ENCODE measurements at places on chromosomes 1 and 21.

DNA sequence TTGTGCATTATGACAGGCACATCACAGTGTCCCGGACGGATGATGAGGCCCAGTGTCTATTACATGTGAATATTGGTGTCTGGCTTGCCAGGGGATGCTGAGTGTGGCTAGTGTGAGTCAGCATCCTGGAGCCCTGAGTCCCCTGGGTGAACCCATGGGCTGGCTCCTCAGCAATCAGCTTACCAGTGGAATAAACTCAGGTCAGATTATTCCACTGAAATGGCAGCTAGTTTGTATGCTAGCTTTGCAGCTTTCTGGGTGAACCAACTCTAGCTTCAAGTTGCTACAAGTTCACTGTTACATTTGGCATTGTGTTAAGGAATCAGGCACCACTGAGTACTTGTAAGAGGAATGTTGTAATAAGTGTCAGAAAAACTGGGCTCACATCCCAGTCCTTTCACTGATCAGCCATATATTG is 23.9 kb upstream of the RPTN start:
- H3K4me1 ChIP-seq = no peaks in the 10 kb centered on the region
- H3K27ac ChIP-seq = no peak overlapping the region
- DNase-seq = no peak
- H3K36me3 ChIP-seq = no peaks in the 10 kb centered on the region

DNA sequence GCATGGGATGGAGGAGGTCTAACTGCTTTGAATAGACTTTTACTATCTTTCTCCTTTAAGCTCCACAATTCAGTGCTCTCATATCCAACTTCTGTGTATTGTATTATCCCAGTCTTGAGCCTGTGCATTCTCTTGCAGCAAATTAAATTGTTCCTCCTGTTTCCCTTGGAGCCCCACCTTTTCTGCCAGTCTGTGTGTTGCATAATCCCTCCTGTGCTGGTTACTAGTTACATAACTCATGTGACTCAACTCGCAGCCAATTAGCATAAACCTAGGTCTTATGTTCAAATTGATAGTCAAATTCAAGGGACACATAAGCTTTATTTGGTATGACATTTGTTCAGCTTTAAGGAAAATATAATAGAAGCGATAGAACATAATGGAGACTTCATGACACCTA is 1863.5 kb downstream of the MRPL39 start:
- no peaks in the 10 kb centered on the region for H3K4me1 ChIP-seq
- no peak overlapping the region for H3K27ac ChIP-seq
- H3K27me3 ChIP-seq = peaks cover 5% of the 10 kb centered on the region

DNA sequence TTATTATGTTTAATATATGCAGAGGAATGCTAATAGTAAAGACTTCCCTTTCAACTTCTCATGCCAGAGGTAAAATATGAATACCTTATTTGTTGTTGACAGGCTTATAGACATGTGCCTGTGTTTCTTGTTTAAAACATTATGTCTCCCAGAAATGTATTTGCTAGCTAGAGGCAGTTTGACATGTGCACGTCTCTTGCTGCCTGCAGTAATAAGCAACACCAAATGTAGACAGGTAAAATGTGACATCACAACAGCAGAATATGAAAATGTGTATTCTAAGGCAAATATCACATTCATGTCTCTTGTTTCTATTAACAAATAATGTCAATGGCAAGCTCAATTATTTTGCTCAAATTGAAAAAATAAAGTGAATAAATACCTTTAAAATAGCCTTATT is 80.2 kb upstream of the NEGR1 start:
- H3K27ac ChIP-seq = no peak overlapping the region
- no peak overlapping the region for H3K4me3 ChIP-seq
- no peaks in the 10 kb centered on the region for H3K27me3 ChIP-seq
- H3K36me3 ChIP-seq = no peaks in the 10 kb centered on the region
- no peaks in the 10 kb centered on the region for H3K4me1 ChIP-seq
- DNase-seq = no peak

DNA sequence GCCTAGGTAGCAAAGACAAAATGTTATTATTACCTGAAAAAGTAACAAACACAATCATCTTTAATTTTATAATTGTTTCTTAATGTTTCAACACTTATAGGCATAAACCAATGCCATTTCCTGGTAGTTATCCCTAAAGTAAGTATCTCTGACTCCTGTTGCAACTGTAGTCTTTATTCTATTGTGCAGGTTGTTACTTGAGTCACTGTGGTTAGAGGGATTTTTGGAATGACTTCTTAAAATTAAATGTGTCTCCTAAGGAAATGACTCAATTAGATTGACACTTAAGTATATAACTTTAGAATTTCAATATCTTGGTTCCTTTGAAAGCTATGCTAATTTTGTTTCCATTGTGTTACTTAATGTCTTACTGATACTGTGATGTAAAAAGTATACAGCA is 143.9 kb downstream of the PHTF1 start:
- no peaks in the 10 kb centered on the region for H3K36me3 ChIP-seq
- no peaks in the 10 kb centered on the region for H3K27me3 ChIP-seq
- DNase-seq = no peak
- H3K27ac ChIP-seq = no peak overlapping the region

- peaks cover 5% of the 10 kb centered on the region for H3K4me1 ChIP-seq
- no peak overlapping the region for H3K4me3 ChIP-seq
- H3K27me3 ChIP-seq = no peaks in the 10 kb centered on the region
- DNase-seq = no peak
Observed at GRCh38 chr1:198492872-198493271, 47.6 kb downstream of the ATP6V1G3 start.

DNA sequence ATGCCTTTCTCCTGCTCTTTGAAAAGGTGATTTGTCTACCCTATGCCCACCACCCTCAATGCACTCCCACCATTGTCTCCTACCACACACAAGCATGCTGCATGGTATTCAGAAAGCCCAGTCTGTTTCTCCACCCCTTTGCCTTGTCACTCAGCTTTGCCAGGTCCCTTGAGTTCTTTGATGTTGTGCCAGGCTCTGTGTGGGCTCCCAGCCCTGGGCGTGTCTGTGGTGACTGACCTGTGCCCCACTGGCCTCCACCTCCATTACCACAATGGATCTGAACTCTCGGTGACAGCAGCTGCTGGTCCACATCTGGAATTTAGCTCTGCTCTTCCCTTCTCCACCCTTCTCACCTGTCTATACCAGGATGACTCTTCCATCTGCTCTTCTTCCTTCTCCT is 34.9 kb downstream of the ATP2B4 start:
- peaks cover 57% of the 10 kb centered on the region for H3K4me1 ChIP-seq
- H3K4me3 ChIP-seq = no peak overlapping the region
- no peak for DNase-seq
- H3K27ac ChIP-seq = no peak overlapping the region
- peaks cover 1% of the 10 kb centered on the region for H3K36me3 ChIP-seq

GRCh38 chr1:153651771-153652170 is 6.7 kb upstream of the SNAPIN start:
- DNase-seq = no peak
- H3K4me3 ChIP-seq = no peak overlapping the region
- H3K27ac ChIP-seq = no peak overlapping the region
- no peaks in the 10 kb centered on the region for H3K27me3 ChIP-seq

DNA sequence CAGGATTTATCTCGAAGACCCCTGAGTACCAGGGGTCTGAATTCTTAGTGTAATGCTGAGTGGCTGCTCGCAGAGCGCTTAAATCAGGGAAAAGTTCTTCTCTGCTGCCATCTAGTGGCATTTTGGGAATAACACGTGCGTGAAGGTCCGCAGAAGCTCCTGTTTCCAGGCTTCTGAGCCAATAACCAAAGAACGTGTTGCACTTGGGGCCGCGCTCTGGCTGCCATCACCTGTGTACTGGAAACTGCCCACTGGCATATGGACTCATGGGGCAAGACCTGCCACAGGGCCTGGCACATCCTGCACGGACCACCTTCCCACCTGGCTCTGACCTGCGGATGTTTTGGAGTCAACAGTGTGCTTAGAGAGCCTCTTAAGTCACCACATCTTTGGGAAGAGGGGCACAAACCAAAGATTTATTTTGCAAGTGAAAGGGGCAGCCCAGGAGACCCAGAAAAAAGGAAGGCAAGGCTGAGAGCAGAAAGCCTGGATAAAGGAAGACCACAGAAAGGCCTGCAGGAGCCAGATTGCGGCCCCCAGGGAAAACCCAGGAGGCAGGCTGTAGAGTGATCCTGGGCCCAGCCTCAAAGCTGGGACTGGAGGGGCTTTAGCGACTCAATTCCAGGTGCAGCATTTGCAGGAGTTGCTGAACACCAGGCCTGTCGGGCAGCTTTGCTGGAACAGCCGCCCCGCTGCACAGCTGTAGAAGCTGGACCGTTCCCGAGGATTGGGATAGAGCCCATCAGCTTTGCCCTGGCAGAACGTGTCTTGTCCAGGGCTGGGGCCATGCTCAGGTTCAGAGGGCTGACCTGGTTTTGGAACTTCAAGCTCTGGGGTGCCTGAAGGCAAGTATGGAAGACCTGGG is 13.0 kb downstream of the CHIT1 start:
- no peaks in the 10 kb centered on the region for H3K36me3 ChIP-seq

DNA sequence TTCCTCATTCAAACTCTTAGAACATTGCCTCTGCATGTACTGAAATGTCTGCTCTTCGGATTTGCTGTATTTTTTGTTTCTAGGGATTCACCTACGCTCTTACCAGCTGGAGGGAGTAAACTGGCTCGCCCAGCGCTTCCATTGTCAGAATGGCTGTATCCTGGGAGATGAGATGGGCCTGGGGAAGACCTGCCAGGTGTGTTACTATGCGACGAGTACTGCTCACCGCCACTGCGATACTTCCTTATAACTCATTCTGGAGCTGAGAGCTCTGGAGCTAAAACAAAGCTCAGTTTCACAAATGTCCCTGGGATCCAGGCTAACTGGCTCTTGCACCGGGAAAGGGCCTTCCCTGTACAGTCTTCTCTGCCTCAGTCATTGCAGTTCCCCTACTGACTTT is 10.1 kb downstream of the CHD1L start:
- H3K36me3 ChIP-seq = peaks cover 23% of the 10 kb centered on the region
- no peaks in the 10 kb centered on the region for H3K27me3 ChIP-seq
- DNase-seq = no peak
- no peak overlapping the region for H3K4me3 ChIP-seq

DNA sequence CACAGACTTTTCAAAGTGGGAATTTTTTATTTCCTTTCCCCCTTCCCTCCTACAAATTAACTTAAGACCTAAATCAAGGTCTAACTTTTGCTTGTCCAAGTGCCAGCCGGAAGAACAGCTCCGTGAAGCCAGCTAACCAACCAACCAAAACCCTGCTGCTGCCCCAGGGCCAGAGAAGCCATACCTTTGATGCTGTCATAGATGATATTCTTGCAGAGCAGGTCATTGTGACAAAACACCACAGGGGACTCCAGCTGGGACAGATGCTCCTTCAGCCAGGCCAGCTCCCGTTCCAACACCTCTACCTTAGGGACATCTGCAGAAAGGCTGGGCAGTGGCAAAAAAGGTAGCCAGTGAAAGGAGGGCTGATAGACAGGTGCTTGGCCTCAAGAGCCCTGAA is 10.7 kb downstream of the ETNK2 start:
- DNase-seq = no peak
- no peaks in the 10 kb centered on the region for H3K27me3 ChIP-seq
- peaks cover 14% of the 10 kb centered on the region for H3K36me3 ChIP-seq
- H3K4me3 ChIP-seq = no peak overlapping the region
- H3K4me1 ChIP-seq = no peaks in the 10 kb centered on the region
- no peak overlapping the region for H3K27ac ChIP-seq

DNA sequence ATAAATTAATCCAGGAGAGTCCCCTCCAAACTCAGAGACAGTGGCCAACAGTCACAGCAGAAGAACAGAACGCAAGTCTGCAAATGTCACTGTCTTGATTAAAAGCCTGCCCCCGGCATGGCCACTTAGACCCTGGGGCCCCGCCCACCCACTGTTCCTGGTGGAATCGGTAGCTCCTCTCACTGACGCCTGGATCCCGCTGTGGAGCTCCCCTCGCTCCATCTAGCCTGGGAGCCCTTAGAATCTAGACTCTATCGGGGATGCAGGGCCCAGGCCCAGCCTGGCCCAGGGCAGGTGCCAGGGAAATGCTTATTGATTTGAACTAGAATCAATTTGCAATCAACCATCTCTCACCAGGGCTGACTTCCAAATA is 21.4 kb upstream of the PLEKHG5 start:
- no peak overlapping the region for H3K4me3 ChIP-seq
- H3K4me1 ChIP-seq = no peaks in the 10 kb centered on the region
- no peak overlapping the region for H3K27ac ChIP-seq

- DNase-seq = no peak
- no peak overlapping the region for H3K4me3 ChIP-seq
- H3K27me3 ChIP-seq = no peaks in the 10 kb centered on the region
- peaks cover 11% of the 10 kb centered on the region for H3K4me1 ChIP-seq
- H3K36me3 ChIP-seq = no peaks in the 10 kb centered on the region
Observed at GRCh38 chr1:12518931-12519692, 98.9 kb downstream of the DHRS3 start.

GRCh38 chr1:170291516-170291915 is 145.8 kb downstream of the NTMT2 start:
- no peak overlapping the region for H3K4me3 ChIP-seq
- H3K36me3 ChIP-seq = no peaks in the 10 kb centered on the region
- no peak overlapping the region for H3K27ac ChIP-seq
- H3K27me3 ChIP-seq = peaks cover 12% of the 10 kb centered on the region
- H3K4me1 ChIP-seq = no peaks in the 10 kb centered on the region

DNA sequence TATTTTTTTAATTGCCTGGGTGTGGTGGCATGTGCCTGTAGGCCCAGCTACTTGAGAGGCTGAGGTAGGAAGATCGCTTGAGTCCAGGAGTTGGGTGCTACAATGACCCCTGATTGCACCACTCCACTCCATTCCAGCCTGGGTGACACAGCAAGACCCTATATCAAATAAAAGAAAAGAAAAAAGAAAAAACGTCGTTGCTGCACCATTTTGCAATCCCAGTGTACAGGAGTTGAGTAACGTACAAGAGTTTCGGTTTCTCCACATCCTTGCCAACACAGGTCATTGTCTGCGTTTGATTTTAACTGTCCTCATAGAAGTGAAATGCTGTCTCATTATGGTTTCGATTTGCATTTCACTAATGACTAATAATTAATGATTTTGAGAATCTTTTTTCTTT is 7.9 kb downstream of the ZNF684 start:
- no peak for DNase-seq
- no peaks in the 10 kb centered on the region for H3K4me1 ChIP-seq
- no peak overlapping the region for H3K4me3 ChIP-seq
- no peak overlapping the region for H3K27ac ChIP-seq

- peak overlapping the region; percentile 91 for H3K4me3 ChIP-seq
- H3K4me1 ChIP-seq = peaks cover 21% of the 10 kb centered on the region
- peak overlapping the region; percentile 86 for H3K27ac ChIP-seq
- H3K36me3 ChIP-seq = peaks cover 5% of the 10 kb centered on the region
Observed at GRCh38 chr1:9626201-9626608, 25.3 kb upstream of the PIK3CD start.

DNA sequence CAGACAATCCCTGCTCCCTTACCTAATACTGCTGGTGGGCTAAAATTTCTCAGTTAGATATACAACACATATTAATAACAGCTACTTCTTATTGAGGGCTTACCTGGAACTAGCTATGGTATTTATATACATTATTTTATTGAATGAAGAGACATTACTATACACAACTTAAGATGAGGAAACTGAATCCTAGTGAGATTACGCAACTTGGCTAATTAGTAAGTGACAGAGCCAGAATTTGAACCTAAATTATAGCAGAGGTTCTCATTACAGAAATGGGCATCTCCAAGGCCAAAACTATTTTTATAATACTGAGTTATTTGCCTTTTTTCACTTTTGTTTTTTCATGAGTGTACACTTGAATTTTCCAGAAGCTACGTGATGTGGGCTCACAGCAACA is 44.5 kb upstream of the SMYD2 start:
- H3K27ac ChIP-seq = no peak overlapping the region
- H3K36me3 ChIP-seq = no peaks in the 10 kb centered on the region
- no peak overlapping the region for H3K4me3 ChIP-seq
- H3K27me3 ChIP-seq = peaks cover 16% of the 10 kb centered on the region
